ENCODE measurements at places on chromosomes 2 and 18.

DNA sequence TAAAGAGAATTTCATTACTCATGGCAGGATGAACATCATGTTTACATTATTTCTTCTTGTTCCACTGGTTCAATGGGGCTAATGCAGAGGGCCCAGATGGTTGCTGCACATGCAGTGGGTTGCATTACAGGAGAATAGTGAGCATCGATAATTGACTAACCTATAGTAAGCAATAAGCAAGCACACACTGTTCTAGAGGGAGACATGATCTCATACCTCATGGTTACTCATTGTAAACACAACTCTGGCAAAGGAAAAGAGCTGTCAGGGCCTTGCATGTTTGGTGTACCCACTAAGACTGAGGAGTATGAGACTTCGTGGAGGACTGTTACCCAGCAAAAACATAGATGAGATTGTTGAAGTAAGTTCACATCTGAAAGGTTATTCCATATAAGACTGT is 885.6 kb upstream of the VRK2 start:
- DNase-seq, result no peak

DNA sequence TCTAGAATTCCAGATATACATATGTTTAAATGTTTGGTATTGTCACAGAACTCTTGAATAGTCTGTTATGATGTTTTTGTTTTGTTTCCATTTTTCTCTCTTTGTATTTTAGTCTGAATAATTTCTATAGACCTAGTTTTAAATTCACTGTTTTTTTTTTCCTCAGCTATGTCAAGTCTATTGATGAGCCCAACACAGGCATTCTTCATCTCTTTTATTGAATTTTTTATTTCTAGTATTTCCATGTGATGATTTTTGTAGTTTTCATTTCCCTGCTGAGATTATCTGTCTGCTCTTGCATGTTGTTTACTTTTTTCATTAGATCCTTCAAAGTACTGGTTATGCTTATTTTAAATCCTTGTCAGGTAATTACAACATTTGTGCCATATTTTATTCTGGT is 254.7 kb downstream of the C1D start:
- no peak for DNase-seq

DNA sequence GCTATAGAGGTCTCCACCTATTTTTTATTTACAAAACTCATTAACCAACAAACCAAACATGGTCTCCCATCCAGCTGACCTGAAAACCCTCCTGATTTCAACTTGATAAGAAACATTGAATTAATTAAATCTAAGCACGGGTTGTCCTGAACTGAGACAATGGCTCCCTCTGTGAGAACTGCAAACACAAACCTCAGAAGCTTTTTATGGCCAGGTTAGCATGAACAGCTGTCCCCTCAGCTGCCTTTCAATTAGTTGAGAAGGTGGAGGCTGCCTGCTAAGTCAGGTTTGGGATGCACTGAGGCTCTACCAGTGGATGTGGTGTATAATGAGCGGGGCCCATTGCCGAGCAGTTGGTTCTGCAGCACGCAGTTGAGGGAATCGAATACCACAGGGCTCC is 258.5 kb upstream of the DDX18 start:
- DNase-seq, result no peak

- no peak for DNase-seq
These were observed 46.2 kb upstream of the ITGAV start for GRCh38 chr2:186543561-186544131.

GRCh38 chr2:71944806-71945602 is 202.7 kb downstream of the CYP26B1 start:
- no peak for DNase-seq

- no peak for DNase-seq
These were observed 86.2 kb upstream of the HS6ST1 start for GRCh38 chr2:128404709-128405466.

DNA sequence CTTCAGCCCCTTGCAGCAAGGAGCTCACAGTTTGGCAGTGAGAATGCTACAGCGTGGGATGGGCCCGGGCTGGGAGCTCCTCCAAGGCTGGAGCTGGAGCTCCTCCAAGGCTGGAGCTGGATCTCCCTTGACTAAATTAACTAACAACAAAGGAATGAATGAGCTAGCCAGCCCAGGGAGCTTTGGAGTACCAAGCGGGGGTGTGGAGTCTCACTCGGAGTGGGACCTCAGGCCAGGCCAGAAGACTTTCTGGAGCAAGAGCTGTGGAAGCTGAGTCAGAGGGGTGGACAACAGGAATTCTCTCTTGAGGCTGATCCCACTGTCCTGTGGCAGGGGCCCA is 244.7 kb upstream of the HS6ST1 start:
- no peak for DNase-seq

DNA sequence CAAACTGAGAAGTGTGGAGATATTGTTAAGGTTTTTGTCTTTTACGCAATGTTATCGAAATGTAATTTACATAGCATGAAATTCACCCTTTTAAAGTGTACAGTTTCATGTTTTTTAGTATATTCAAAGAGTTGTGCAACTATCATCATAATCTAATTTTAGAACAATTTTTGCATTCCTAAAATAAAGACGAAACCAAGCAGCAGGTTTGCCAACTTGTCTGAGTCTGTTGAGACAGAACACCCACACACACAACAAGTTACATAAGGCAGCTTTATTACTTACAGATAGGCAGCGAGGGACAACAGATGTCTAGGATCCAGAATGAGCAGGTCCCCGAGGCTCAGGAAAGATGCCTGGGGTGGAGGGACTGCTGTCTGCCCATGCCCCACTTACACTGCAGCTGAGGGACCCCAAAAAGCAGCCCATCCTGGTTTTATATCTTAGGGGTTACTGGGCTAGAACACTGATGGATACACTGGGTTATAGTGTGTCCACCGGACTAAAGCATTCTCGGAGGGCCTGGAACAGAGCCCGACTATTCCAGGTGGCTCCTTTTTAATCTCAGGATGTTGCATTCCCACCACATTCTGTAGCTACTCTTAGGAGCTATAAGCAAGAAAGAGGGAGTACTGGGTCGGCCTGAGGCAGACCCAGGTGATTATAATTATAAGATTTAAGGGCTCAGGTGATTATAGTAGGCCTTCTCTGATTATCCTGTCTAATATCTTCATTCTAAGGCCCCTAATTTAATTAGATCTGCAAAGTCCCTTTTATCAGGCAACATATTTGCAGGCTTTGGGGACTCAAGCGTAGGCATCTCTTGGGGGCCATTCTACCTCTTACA is 150.2 kb upstream of the DOK6 start:
- no peak for DNase-seq

All from inflammatory macrophage treated with lipopolysaccharide for 4 hours (primary cell).